ENCODE measurements at places on chromosomes 4 and X.

- DNase-seq: no peak
These were observed 862 bp upstream of the INPP4B start for GRCh38 chr4:142846729-142847596.

DNA sequence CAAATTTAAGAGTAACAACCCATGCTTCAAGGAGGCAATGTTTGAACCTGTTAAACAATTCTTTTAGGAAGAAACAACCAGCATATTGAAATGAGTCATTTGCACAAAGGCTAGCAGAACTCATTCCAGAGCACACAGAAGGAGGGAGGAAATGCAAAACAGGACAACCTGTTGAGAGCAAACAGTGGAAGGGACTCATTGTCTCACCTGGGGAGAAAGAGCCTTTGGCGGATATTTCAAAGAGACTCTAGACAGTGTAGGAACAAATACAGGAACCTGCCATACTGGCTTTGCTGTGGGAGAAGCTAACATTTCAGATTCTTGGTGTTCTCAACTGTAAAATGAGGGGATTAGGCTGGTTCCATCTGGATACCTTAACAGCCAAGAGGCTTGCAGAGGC is 14.8 kb upstream of the RASGEF1B start:
- no peak for DNase-seq

DNA sequence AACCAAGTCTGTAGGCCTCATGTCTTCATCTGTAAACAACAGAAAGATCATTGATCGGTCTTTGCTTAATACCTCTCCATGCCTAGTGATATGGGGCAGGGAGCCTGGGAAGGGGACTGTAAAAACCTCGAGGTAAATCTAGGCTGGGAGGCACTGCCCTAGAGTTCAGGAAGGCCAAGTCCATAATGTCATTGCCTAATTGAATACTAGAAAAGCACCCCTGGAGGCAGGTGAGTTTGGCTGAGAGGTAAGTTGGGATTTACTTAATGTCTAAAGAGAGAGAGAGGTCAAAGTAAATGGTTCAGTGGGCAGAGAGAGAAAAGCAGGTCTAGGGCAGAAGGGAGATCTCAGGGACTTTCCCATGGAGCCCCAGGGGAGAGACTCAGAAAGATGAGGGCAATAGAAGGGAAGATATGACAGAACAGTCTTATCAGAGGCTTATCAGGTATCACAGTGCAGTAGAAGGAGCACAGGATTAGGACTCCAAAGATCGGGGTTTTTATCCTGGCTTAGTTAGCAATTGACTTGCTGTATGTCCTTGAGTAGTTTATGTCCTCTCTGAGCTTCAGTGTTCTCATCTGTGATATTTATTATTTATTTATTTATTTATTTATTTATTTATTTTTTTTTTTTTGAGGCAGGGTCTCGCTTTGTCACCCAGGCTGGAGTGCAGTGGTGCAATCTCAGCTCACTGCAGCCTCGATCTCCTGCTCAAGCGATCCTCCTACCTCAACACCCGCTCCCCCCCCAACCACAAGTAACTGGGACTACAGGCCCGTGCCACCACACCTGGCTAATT is 85.2 kb downstream of the SLC16A2 start:
- no peak for DNase-seq

GRCh38 chr4:139319571-139319970 is 17.3 kb upstream of the NDUFC1 start:
- no peak for DNase-seq

GRCh38 chrX:17621566-17622270 is 115.6 kb upstream of the SCML1 start:
- DNase-seq: no peak

GRCh38 chr4:172369471-172369959 is 556.3 kb downstream of the GALNTL6 start:
- no peak for DNase-seq

DNA sequence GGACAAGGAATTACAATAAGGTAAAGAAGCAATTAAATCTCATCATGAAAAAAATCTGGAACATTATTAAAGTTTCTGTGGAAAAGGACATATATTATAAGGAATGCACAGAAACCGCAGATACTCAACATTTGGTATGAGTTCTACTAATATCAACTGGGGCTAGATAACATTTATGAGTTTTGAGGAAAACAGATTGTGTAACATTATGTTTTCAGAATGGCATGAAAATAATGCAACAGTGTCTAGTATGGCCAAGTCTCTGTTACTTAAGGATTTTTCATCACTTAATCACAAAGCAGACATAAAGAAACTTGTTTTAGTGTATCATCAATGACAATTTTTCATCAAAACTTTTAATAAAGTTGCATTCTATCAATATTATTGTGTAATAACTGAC is 785.0 kb downstream of the GLUD2 start:
- no peak for DNase-seq

GRCh38 chr4:93221771-93222170 is 606.8 kb upstream of the ATOH1 start:
- no peak for DNase-seq

Measured in osteoblast (primary cell).